ENCODE measurements at places on chromosomes 6 and 20. TPM values are rescaled to one million over a fixed set of nuclear protein-coding genes. Genes with fewer than 3 reads are reported as not detected.

The HLA-DRB1 gene
- total RNA-seq: 109 TPM

GRCh38 chr20:17867131-17867925 is 101.3 kb downstream of the SNX5 start:
- no peak for ATAC-seq

GRCh38 chr6:37643851-37644672 is 53.6 kb downstream of the MDGA1 start:
- ATAC-seq: no peak

The TMEM217 gene
- total RNA-seq: 2.5 TPM

The BPIFB4 gene
- total RNA-seq: not detected

The TMEM14B gene
- total RNA-seq: 90.4 TPM

The ZNF322 gene
- 9.7 TPM for total RNA-seq

The CCM2L gene
- total RNA-seq: not detected

The CD24 gene
- not detected for total RNA-seq

DNA sequence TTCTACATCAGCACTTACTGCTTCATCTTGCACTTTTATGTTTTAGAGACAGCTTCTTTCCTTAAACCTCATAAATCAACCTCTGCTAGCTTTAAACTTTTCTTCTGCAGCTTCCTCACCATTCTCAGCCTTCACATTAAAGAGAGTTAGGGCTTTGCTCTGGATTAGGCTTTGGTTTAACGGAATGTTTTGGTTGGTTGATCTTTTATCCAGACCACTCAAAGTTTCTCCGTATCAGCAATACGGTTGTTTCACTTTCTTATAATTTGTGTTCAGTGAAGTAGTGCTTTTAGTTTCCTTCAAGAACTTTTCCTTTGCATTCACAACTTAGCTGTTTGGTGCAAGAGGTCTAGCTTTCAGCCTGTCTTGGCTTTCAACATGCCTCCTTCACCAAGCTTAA is 40.4 kb downstream of the DNAAF9 start:
- no peak for ATAC-seq

DNA sequence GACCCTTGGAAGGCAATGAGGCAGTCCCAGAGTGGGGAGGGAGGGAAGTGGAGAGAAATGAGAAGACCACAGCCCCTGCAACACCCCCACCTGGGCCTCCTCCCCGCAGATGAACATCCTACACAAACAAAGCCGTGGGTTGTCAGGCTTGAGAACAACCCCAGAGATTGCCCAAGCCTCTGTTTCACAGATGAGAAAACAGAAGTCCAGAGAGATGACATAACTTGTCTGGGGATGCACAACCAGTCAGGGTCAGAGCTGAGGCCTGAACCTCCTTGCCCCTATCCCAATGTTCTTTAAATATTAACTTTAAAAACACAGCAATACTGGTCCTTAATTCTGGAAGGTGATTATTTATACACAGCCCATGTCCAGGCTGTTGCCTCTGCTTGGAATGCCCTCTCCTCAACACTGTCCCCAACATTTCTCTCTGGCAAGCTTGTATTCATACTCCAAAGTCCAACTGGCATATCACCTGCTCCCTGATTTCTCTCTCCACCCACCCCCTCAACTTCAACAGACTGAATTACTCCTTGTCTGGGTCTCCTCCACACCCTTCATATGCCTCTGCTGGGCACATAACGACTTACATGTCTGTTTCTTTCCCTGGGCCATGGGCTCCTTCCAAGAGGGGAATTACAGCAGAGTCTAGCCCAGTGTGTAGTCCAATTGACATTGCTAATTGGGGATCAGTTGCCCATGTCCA is 135.5 kb upstream of the LRFN2 start:
- ATAC-seq: no peak

The HLA-DRA gene
- 13.6 TPM for total RNA-seq

The NKX2-2 gene
- total RNA-seq: not detected

GRCh38 chr6:26327450-26328264 is 37.3 kb upstream of the BTN3A2 start:
- ATAC-seq: peak; percentile 71

- no peak for ATAC-seq
Measured at GRCh38 chr6:143506199-143506598, 5.3 kb downstream of the FUCA2 start.

DNA sequence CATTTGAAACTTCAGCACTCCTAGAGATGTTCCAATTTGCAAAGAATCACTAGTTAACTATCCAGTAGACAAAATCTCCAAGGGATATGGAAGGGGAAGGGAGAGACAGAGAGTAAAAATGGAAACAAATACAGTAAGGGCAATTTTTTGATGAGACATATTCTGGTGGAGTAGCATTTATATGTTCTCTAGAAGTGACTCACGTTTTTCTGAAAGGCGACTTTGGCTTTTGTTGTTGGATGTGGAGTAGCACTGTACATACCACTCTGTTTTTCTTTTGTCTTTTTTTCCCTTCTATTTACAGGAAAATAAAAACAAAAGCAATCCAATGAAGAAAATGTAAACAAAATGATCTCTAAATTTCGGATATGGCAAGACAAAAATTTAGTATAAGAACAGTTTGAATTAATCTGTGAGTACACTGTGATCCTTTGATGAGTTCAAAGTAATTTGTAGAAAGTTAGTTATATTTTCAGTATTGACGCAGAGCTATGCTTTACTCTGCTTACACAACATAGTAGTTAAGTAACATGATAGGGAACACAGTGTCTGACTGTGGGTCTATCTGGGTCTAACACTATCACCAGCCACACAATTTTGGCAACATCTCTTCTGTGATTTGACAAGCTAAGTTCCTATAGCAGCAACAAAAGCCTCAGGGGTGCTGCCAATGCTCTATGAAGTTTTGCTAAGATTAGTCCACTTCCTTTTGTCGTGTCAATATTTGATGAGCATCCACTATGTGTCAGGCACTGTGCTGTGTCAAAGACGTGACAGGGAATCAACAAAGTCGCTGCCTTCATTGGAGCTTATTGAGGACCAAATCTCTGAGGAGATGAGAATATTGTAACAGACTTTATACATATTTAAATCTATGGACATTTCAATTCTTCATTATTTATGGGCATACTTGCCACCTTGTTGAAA is 27.3 kb upstream of the TAGAP start:
- peak; percentile 34 for ATAC-seq

GRCh38 chr6:15402406-15403045 is 156.7 kb downstream of the JARID2 start:
- ATAC-seq: no peak

The C6orf15 gene
- total RNA-seq: not detected

The KHDC1L gene
- total RNA-seq: not detected

DNA sequence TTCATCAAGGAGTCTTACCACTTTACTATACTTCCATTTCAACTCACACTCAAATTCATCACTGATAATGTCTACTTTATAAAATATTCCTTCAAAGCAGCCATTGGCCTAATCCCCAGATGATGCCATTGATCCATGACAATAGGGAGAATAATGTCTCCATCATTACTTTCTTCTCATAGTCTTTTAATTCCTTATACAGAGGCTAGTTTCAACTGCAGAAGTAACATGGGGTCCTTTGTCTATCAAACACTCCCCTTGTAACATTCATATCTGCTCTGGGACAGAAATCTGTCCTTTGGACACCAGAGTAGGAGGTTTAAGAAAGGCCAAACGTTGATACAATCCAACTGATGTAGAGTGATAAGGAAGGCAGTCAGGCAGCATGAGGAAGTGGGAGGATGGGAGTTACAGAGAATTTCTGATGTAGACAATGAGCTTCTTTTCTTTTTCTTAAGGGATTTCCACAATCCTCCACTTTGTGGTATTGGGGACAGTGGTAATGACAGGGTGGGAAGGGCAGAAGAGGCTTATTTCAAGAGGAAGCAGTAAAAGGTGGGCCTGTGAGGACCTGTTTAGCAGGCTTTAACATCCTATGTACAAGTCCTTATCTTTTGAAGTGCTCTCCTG is 18.9 kb upstream of the HLA-DOA start:
- no peak for ATAC-seq

The MROH8 gene
- total RNA-seq: 2.0 TPM

Data from activated T-helper 17 cell treated with anti-CD3 and anti-CD28 coated beads, Interleukin-2, amount 50 U/mL, for 72 hours (primary cell).